ENCODE measurements at places on chromosomes 5 and 9.

- DNase-seq, result no peak
These were observed 118.1 kb downstream of the TRPM3 start for GRCh38 chr9:71003346-71003745.

GRCh38 chr5:146785065-146785464 lies 93.5 kb downstream of the PPP2R2B start:
- no peak for DNase-seq

- DNase-seq, result no peak
These were observed 210.4 kb upstream of the ELAVL2 start for GRCh38 chr9:24036459-24036858.

- no peak for DNase-seq
These were observed 49.7 kb upstream of the NKD2 start for GRCh38 chr5:958701-959571.

GRCh38 chr9:126448136-126448535 lies 121.5 kb downstream of the MVB12B start:
- no peak for DNase-seq

GRCh38 chr5:94748212-94748611 lies 129.7 kb downstream of the SLF1 start:
- no peak for DNase-seq

GRCh38 chr5:150765011-150765798 lies 6.4 kb upstream of the DCTN4 start:
- DNase-seq, result no peak

DNA sequence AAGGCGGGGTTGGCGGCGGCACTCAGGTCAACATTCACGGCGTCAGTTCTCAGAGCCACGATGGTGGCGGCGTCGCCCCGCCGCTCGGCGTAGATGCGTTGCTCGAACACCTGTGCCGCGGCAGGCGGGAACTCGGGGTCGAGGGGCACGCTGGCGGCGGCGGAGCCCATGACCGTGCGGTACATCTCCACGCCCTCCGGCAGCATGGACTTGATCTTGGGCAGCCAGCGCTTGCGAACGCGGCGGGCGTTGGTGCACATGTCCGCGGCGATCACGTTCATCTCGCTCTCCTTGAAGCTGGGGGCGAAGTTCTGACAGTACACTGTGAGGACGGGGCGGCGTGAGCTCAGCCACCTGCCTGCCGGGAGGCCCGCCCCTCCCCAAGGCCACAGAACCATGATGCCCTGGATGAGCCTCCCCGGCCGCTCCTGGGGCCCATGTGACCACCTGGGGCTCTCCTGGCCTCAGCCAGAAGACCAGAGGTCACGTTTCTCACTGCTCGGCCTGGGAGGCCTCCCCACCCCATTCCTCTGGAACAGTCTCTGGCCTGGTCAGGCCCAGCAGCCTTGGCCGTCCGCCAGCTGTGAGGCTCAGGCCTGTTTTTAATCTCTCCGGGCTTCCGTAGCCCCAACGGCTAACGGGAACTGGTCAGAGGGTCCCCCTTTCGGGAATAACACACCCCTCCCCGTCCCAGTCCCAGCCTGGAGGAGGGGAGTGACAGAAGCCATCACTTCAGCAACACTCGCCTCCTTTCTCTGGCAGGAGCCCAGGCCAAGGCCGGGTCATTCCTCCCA lies 50.7 kb upstream of the UBAC1 start:
- DNase-seq, result no peak

GRCh38 chr5:9619331-9620092 lies 10.6 kb downstream of the TAS2R1 start:
- DNase-seq, result no peak

GRCh38 chr5:150510460-150511263 lies 2.7 kb downstream of the NDST1 start:
- no peak for DNase-seq

- no peak for DNase-seq
These were observed 180.5 kb downstream of the PCSK1 start for GRCh38 chr5:96252596-96252995.

DNA sequence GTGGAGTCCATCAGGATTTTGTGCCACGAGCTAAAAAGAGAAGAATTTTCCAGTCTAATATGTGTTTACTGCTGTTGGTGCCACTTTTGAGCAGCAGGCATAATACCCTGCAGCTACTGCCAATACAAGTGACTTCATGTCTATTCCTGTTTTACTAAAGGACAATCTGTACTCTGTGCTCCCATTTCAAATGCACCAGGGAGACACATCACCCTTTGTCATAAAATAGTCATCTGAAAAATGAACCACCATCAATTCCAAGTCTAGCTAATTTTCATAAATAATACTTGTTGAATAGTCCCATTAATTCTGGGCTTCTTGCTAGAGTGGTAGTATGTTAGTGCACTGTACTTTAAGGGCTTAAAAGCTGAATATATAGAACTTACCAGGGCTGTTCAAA lies 8.9 kb upstream of the PKD2L2 start:
- no peak for DNase-seq

GRCh38 chr5:62214701-62215100 lies 91.3 kb upstream of the KIF2A start:
- no peak for DNase-seq

DNA sequence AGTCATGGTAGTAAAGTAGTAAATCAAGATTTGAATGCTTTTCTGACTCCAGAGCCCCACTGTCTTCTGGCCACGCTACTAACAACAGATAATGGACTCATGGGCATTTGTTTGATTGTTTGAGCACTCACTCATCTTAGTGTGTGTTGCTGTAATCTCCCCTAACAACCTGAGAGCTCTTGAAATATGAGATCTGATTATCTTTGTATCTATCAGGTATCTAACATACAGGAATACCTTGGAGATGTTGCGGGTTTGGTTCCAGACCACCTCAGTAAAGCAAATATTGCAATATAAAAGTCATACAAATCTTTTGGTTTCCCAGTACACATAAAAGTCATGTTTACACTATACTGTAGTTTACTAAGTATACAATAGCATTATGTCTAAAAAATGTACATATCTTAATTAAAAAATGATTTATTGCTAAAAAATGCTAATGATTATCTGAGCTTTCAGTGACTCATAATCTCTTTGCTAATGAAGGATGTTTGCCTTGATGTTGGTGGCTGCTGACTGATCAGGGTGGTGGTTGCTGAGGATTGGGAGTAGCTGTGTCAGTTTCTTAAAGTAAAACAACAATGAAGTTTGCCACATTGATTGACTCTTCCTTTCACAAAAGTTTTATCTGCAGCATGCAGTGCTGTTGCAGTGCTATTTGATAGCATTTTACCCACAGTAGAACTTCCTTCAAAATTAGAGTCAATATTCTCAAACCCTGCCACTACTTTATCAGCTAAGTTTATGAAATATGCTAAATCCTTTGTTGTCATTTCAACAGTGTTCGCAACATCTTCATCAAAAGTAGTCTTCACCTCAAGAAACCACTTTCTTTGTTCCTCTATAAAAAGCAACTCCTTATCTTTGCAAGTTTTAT lies 92.2 kb downstream of the ZNF462 start:
- DNase-seq, result no peak

- DNase-seq, result peak; percentile 40
These were observed 29.0 kb downstream of the PTGES2 start for GRCh38 chr9:128098297-128099230.

DNA sequence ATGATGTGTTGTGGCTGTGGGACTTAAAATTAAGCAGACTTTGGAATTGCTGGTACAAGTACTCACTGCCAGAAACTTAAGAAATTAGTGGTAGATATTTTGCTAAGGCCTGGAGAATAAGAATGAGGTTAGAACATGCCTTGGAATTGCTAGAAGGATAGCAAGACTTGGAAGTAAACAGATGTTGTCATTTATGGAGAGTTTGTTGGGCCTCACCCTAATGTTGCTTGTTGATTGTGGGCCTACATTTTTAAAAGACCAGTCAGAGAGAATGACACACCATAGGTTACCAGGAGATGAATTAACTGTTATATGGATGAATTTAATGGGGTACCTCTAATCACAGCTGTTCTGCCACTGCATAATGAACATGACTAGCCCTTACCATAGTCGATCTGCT lies 120.1 kb upstream of the GAS1 start:
- DNase-seq, result no peak

- no peak for DNase-seq
These were observed 41.2 kb upstream of the RAPGEF1 start for GRCh38 chr9:131781069-131781468.

DNA sequence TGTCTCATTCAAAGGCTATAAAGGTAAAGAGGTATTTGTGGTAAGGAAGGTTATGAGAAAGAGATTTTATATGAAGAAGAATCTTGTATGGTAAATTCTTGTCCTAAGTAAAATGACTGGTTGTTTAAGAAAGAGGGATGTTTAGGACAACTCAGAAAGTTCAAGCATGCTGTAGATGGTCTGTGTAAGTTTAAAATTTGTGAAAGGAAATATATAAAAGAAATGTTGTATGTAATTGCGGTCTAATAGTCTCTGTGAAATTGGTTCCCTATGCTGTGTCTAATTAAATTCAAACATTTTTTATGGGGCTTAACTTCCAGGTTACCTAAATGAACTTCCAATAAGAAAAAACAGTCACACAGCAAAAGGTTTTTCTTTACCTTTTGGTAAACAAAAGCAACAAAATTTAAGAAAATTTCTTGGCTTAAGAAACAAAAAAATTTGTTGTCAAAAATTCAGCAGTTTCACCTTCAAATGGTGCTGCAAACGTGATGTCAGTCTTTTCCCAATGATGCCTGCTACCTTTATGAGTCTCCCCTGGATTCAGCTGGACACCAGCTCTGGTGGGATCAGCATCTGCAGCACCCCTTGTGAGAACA lies 83.0 kb upstream of the FCN1 start:
- DNase-seq, result no peak

- DNase-seq, result no peak
These were observed 21.1 kb downstream of the PSMB7 start for GRCh38 chr9:124394167-124394566.

DNA sequence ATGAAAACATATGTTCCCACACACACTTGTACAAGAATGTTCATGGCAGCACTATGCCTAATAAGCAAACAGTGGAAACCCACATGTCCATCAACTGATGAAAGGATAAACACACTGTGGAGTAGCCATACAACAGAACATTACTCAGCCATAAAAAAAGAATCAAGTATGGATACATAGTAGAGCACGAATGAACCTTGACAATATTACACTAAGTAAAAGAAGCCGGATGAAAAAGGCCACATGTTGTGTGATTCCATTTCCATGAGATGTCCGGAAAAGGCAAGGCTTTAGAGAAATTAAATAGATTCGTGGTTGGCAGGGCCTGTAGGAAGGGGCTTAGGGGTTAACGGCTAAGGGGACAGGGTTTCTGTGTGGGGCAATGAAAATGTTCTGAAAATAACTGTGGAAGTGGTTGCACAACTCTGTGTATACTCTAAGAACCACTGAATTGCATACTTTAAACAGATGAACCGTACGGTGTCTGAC lies 51.4 kb downstream of the COL23A1 start:
- DNase-seq, result no peak

DNA sequence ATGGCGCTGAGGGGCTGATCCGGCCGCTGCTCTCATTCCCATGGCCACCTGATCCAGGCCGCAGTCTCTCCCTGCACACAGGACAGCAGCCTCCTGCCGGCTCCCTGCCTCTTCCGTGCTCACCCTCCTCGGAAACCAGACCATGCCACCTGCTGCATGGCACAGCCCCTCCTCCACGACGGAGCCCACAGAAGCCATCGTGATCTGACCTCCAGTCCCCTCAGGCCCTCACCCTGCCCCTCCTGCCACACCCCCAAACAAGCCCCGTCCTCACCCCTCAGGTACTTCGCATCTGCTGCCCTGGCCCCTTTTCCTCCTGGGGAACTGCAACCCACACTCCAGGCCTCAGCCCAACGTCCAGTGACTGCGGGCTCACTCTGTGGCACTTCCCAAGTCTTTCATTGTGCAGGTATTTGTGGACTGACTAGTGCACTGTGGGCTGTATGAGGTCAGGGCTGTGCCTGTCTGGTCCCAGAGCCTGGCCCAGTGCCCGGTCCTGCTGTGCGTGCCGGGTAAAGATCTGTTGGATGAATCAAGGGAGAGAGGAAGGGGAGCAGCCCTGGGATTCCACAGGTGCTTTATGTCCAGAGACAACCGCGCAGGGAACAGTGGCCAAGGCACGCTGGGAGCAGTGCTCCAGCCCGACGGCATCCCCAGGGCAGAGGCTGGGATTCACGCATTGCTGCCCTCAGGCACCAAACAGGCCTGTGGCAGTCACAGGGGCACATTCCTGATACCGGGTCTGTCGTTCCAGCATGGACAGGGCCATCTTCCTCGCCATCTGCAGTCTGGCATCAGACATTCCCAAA lies 86.1 kb downstream of the ADAMTS2 start:
- DNase-seq, result no peak

DNA sequence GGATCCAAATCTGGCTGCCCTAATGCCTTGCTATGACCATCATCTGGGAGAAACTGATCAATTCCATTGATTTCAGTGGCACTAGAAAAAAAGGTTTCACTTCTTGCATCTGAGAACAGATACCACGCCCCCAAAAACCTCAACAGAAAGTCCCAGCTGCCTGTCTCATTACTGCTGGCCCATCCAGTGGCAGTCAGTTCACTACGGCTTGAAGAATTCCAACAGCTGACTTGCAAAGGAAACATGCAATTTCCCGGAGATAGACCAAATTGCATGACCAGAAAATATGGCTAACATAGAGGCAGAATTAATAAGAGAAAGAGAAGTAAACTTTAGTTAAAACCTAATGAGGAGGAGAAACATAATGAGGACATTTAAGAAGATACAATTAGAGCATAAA lies 48.6 kb downstream of the UGCG start:
- no peak for DNase-seq

DNA sequence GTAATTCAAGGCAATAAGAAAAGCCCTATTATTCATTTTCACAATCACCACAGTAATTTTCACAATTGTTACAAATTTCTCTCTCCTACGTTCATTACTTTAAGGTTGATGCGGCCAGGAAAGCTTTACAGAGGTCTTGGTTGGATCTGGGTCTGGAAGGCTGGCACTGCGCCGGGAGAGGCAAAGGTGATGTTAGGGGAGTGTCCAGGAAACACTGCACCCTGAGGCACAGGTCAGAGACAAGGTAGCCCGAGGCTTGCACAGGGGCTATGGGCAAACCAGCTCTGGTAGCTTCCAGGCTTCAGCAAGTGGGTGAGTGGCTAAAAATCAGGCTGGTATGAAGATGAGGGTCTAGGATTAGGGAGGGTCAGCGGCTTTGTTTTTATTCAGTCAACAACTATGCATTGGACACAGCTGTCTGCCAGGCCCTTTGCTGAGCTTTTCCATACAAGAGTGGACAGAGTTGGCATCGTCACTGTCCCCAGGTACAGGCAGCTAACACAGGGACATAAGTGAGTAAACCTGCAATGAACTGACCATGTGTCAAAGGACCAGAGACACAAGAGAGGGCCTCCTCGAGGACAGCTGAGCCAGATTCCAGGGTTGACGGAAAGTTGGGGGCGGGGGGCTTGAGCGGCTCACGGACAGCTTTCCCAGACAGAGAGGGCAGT lies 12.4 kb upstream of the TENT4A start:
- DNase-seq, result no peak

- DNase-seq, result no peak
These were observed 62.4 kb upstream of the TAS2R1 start for GRCh38 chr5:9692576-9692975.

- no peak for DNase-seq
These were observed 127.9 kb downstream of the PIK3R1 start for GRCh38 chr5:68343421-68343826.

Data from stimulated activated CD8-positive, alpha-beta memory T cell treated with anti-CD3 and anti-CD28 coated beads, Interleukin-4, amount 100 ng/mL, for 4 hours (primary cell).